Stimulated activated CD4-positive, alpha-beta T cell treated with anti-CD3 and anti-CD28 coated beads, Interleukin-1b, Interleukin-23, amount 100 ng/mL, for 1 hour (primary cell): ENCODE measurements at places on chromosomes 3 and 15.

DNA sequence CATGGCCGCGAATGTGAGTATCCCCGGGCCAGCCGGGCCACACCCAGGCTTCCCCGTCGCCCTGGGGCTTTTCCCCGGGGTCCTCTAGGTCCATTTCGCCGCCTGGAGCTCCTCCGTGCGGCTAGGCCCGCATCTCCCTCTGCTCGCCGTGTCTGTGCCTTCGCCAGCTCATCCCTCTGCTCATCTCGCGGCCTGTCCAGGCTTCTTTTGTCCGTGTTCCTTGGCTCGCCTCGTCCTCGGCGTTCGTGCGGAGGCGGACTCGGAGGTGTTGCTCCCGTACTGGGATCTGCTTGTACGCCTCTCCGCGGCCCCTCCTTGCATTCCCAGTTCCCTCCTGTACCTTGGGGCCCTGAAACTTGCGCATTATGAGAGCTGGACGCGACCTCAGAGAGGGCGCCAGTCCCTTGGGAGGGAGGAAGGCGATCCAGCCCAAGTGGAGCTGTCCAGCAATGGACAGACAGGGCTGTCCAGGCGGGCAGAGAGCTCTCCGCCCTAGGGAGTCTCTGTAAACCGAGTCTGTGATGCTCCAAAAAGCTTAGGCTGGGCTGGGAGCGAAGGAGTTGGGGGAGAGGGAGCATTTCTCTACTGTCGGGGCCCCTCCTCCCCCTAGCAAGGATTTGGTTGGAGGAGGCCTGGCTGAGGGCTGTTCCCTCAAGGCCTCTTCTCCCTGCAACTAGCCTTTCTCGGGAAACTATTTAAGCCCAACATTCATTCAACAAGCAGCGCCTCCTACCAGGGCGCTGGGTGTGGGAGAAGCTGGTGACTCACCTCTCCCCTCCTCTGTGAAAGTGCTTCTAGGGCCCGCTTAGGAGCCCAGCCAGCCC, 553 bp downstream of the TMEM43 start:
- no peak for DNase-seq

DNA sequence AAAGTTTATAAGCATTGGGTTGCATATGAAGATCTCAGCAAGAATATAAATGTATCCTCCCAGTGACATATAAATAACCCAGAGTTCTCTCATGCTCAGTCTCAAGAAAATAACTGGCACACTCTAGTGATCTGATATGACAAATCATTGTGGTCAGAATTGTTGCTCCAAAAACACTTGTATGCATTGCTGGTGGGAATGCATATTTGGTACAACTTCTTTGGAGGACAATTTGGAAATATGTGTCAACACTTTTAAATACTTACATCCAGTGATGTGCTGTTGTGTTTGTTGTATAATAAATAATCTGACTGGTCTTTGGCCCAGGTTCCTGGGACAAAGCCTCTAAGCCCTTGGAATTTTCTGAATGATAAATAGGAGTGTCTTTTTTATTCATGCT, 66.7 kb upstream of the STT3B start:
- DNase-seq, result no peak

DNA sequence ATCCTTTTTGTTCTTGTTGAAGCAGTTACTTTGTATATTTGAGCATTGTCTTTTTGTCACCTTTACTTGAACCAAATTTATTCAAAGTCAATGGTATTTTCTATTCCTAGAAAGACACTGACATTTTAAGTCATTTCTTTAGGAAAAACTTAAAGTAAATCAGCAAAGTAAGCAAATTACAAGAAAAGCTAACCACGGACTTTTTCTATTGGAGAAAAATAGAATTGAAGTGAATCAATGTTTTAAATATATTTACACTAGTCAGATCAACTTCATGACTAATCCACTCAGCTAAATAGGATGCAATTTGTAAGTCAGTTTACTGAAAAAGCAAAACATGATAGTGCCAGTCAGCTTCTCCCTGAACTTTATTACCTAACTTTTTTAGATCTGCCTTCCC, 733.8 kb upstream of the ALCAM start:
- DNase-seq, result no peak

DNA sequence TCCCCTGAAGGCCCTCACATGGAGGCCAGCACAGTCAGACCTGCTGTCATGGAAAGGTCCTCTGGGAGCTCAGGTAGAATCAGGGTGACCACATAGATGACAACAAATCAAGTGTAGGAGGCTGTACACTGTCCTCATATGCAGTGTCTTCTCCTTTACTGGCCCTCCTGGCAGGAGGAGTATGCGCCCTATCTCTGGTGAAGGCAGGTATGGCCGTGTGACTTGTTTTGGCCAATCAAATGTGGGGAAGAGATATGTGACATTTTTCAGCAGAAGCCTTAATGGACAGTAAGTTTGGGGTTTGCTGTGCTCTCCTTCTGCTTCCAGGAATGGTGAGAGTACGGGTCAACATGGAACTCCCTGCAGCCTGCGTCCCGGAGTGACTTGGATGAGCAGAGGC, 69.9 kb downstream of the RHCG start:
- no peak for DNase-seq

DNA sequence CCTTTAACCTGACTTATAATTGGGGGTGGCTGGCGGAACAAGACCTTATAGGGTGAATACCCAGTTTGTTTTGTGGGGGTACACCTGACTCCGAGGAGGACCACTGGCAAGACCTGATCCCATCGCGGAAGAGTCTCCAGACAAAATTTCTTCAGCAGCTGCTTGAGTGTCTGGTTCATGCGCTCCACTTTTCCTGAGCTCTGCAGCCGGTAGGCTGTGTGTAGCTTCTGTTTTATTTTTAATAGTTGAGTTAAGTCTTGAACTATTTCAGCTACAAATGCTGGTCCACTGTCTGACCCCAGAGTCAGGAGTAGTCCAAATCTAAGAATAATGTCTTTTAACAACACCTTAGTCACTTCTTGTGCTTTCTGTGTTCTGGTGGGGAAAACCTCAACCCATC, 21.2 kb upstream of the NOX5 start:
- no peak for DNase-seq

GRCh38 chr15:40763801-40764628, at the start of gene GCHFR:
Gene GCHFR (plus strand): TSS chr15:40764068. CDS start chr15:40764181, 113 bp downstream.
- no peak for DNase-seq

- DNase-seq, result no peak
Observed at GRCh38 chr3:108474581-108474980, 35.8 kb downstream of the MYH15 start.

DNA sequence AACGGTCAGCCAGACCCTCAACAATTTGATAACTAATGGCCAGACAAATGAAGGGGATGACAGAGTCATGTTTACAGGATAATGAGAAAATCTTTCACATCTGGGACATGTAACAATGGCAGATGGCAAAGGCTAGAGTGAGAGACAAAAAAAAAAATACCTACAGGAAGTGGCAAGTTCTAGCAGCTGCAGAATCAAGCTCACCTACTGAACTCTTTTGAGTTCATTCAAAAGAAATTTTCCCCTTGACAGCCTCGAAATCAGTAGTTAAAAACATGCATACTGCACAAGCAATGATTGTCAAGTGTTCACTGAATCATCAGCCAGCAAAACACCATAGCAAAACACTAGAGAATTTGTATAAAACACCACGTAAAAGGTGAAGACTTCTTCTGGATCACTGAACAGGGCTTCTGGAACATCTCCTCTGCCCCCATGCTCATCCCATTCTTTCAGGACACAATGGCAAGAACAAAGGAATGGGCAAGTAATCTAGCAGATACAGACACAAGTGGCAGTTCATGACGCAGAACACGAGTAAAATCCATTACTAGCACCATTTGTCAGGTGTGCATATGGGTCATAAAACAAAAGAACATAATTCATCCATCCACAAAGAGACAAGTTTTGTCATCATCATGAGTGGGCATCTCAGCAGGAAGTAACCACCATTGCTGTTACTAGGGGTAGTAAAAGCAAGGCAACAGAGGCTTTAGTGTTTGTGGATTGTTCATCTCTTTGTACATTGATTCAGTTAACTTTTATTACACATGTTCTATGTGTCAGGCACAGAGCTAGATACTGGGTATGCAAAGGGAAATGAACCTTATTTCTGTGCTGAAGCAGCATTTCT, 13.8 kb upstream of the KCNMB2 start:
- DNase-seq, result no peak

GRCh38 chr3:122912772-122913538, 114.6 kb downstream of the SEMA5B start:
- DNase-seq, result no peak

DNA sequence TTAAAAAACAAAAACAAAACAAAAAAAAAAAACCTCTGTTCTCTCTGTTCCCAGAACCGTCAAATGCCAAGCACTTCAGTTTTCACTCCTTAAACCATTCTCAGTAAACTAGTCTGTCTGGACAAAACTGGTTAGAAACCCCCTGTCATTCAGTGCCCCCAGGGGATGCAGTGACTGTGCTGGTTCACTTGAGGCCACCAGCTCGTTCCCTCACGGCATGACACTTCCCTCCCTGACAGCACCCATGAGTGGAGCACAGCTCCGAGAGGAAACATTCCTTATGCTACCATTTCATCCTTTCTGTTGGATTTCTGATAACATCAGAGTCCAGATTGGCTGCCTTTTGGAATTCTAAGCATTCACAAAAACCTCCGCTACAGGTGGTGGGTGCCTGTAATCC, 244.0 kb upstream of the TPM1 start:
- DNase-seq, result no peak

GRCh38 chr15:26073430-26074333, 210.6 kb upstream of the ATP10A start:
- no peak for DNase-seq

- DNase-seq, result no peak
Observed at GRCh38 chr3:188510366-188510765, 356.4 kb downstream of the LPP start.

DNA sequence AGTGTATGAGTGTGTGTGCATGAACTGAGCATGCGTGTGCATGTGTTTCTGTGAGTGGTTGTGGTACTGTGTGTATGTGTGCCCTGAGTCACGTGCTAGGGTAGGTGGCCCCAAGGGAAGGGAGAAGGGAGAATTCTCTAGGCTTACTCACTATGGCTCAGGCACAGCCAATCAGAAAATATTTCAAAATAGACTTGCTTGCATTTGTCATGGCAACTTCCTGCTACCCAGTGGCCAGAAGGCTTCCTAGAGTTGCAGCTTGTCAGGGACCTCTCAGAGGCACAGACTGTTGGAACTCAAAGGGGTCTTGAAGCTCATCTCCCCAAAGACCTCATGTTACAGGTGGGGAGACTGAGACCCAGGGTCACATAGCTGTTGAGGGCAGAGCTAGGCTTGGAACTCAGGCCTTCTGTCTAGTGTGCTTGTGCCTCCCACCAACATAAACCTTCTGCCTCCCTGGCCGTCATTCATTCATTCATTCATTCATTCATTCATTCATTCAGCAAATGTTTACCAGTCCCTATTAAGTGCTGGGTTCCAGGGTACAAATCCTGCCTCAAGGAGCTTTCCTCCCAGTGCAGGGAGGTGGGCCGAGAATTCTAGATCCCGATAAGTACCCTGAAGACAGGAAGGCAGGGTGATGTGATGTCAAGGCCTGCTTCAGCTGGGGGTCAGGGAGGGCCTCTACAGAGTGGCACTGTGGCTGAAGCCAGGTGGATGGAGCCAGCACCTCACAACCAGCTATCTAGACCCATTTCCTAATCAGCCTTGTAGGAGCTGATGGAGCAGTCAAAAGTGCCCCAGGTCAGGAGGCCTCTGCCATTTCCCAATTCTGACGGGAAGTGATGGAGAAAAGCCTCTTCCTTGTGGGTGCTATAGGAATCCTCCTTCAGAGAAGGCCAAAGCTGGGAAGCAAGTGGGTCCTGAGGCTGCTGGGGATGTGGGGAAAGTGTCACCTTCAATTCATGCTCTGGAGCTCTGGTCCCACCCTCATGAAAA, 10.9 kb upstream of the RFT1 start:
- no peak for DNase-seq

DNA sequence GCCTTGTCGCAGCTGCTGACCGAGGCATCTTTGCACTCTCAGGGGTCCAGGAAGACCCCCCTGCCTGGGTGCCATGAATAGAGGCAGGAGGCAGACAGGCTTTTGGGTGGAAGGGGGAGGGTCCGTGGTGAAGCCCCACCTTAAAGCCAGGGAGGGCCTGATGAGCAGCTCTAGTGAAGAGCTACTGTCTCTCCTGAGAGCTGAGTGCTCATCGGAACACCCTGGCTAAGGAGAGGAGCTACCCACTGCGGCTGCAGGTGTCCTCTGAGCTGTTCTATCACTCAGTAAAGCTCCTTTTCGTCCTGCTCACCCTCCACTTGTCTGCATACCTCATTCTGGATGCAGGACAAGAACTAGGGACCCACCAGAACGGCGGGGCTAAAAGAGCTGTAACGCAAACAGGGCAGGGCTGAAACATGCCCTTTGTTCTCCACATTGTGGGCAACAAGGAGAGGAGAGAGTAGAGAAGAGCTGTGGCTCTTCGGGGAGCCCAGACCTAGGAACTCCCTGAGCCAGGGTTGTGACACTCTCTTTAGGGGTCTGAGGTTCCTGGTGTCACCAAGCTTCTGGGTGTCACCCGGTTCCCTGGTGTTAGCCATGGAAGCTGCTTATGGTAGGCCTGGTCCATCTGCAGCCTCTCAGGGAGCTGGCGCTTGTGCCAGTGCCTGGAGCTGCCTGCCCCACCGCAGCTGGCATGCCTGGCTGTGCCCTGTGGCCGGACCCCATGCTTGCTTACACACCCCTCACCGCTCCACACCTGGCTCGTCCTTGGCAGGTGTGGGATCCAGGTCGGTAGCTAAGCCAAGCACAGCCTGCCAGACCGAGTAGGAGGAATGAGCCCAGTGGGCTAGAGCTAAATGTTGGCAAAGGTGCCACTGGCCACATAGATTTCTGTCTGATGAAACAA, 26.2 kb upstream of the TFG start:
- no peak for DNase-seq

DNA sequence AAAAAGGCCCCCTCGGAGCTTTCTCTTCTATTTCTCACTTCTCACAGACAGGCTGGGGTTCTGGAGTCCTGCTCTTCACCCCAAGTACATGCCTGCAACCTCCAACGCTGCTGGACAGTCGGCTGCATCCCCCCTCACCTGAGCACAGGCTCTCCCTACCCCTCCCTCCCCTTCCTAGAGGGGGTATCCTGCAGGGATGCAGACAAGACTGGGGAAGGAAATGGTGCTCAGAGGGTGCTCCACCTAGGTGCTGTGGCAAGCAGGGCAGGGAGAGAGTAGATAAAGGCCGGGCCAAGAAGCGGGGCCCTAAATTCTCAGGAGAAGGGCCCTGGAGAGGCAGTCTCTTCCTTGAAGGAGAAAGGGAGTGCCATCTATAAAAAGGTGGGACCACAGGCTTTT, 7.0 kb upstream of the STRA6 start:
- DNase-seq, result no peak

DNA sequence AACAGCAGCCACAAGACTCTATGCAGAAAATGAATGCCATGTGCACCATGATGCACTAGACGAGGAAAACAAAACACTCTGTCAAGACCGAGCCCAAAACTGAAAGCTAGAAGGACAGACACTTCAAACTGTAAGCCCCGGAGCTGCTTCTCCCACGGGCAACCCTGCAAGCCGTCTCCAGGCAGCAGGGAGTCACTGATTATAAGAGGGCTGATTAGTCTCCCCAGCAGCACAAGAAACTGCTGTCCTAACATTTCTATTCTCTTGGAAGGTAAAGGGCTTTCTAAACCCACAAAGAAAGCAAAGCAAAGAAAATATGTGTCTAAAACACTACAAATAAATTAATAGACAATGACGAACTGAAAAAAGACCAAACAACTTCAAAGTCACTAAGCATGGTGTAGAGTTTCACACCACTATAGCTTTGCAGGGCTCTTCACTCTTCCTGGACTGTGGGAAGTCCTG, 15.5 kb downstream of the TBC1D2B start:
- DNase-seq, result no peak

- DNase-seq, result no peak
Observed at GRCh38 chr15:90407871-90408317, 19.9 kb downstream of the IQGAP1 start.
